ENCODE measurements at places on chromosomes 4 and X.
A peak's percentile ranks its signal among the peaks of the same experiment; 100 is the strongest.

DNA sequence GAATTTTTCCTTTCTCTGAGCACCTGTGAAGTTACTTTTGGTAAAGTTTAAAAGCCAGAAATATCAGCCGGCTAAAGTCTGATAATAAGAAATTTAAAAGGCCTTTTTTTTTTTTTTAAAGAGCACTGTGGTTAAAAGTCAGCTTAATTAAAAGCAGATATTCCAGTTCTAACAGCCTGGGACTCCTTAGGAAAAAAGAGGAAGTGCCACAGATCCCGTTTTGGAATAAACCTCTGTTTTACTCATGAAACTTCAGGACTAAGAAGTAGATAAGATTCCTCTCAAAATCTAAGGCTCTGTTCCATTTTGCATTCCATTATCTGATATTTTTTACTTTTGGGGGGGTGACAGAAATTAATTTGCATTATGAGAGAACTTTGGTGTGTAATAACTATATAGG lies 37.8 kb downstream of the ABCB7 start:
- no peak for DNase-seq

GRCh38 chr4:147975933-147976928 lies 244.3 kb downstream of the ARHGAP10 start:
- no peak for DNase-seq

DNA sequence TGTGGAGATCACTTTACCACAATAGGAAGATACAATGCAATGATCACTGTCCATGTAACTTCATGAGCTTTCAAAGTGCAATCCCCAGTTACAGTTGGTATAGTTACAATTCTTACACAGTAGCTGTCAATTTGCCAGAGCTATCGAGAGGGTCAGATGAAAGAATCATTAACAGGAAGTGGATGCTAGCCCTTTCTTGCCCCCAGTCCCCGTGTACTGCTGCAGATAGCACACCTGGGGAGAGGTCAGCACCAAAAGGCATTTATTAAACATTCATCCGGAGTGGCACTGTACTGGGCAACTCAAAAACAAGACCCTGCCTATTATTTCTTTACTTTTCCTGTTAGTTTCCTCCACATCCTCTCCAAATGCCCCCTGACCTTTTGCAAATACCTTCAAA lies 47.7 kb downstream of the SOD3 start:
- DNase-seq = no peak

DNA sequence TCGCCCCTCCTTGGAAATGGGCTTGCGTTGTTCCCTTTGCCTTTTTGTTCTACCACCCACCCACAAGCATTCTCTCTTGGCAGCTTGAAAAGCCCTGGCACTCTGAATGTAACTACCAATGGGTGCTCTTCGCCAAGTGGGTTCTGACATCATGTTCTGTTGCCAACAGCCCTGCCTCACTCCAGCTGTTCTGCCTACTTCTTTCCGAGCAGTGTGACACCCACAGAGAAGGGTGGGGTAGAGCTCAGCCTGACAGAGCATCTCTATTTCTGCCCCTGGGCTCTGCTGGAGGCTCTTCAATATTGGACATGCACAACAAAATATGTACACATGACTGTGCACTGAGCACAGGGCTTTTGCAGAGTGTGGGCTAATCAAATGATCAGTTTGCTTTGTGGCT lies 15.6 kb upstream of the EXOSC9 start:
- DNase-seq = no peak

GRCh38 chrX:29826742-29827141 lies 388.6 kb upstream of the MAGEB2 start:
- DNase-seq = no peak

DNA sequence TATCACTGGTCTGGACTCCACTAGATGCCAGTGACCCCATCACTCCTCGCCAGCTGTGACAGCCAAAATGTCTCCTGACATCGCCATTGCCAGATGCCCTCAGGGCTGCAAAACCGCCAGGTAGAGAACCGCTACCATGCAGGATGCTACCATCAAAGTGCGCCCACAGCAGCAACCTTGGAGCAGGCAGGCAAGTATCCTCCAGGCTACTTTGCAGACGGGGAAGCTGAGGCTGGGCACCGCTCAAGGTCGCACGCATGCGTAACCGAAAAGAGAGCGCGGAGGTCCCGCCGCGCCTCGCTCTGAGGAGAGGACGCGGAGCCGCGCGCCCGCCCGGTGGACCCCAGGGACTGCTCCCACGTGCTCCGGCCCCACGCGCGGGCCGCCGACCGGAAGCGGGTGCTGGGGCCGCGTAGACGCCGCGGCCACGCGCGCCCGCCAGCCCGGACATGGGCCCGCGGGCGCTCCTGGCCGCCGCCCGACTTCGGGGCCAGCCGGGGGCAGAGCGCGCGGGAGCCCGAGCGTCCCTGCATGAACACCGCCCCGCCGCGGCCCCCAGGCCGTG lies at the start of gene STS:
STS (plus strand) TSS at position 300 of the 565 bp plus-strand sequence. CDS start 105,488 bp downstream, outside the sequence.
- peak; percentile 12 for DNase-seq

DNA sequence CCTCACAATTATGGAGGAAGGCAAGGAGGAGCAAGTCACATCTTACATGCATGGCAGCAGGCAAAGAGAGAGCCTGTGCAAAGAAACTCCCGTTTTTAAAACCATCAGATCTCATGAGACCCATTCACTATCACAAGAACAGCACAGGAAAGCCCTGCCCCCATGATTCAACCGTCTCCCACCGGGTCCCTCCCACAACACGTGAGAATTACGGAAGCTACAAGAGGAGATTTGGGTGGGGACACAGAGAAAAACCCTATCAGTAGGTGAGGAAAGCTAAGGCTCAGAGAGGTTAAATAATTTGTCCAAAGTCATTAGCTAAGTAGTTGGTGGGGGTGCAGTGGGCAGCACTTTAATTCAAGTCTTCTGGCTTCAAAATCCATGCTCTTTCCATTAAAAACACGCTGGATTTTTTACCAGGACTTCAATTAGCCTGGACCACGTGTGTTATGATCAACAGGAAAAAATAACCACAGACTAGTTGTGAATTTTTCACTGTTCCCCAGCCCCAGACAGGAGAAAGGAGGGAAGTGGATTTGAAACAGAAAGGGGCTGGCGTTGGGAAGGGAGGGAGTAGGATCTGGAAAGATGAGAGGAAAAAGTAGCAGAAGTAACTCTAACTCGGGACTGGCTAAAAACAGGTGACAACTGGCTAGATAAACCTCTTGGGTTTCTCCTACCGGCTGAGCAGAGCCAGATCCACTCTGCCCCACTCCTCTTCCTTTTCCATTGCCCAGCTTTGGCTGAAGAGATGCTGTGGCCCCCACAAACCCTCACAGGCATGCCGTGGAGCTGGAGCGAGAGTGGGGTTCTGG lies 986 bp downstream of the MTMR8 start:
- no peak for DNase-seq

DNA sequence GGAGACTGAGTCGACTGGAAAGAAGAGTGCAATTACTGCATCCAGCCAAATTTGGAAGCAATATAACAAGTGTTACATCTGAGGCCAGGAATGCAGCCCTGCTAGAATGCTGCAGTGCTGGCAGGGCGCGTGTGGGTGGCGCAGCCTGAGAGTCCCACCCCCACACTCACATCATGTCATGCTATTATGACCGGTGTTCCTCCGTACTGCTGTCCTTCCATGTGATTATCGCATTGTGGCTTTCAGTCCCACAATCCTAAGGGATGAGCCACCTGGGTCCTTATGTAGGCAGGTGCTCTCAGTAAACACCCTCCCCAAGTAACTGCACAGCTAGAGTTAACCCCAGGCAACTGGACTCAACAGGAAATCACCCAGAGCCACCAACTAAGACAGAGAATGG lies 122.6 kb upstream of the CPEB2 start:
- no peak for DNase-seq

- DNase-seq = no peak
Measured at GRCh38 chr4:137694138-137694537, 161.8 kb upstream of the PCDH18 start.

DNA sequence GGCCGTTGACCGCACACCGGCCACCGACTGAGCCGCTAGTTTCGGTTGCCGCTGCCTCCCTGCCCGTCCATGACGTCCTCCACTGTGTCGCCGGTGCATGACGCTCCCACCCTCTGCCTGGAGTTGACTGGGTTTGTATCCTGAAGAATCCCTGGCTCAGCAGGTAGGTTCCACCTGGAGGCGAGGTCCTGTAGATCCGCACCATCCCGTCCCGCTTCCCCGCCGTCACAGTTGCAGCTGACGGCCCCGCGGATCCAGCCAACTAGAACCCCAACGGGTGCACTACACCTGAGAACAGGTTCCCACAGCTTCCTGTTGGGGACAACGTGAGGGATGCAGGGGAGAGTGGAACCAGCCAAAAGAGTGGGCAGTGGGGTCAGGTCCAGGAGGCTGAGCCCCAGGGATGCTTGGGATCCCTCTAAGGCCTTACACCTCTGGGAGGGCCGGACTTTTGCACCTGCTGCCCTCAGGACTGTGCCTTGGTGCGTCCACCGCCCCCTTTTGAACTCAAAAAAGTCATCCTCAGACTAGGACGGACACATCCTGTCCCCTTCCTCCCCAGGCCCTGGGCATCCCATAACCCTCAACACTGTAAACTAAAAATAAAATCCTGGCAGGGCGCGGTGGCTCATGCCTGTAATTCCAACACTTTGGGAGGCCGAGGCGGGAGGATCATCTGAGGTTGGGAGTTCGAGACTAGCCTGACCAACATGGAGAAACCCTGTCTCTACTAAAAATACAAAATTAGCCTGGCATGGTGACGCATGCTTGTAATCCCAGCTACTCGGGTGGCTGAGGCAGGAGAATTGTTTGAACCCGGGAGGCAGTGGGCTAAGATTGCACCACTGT lies 1.1 kb upstream of the SLBP start:
- DNase-seq = no peak

DNA sequence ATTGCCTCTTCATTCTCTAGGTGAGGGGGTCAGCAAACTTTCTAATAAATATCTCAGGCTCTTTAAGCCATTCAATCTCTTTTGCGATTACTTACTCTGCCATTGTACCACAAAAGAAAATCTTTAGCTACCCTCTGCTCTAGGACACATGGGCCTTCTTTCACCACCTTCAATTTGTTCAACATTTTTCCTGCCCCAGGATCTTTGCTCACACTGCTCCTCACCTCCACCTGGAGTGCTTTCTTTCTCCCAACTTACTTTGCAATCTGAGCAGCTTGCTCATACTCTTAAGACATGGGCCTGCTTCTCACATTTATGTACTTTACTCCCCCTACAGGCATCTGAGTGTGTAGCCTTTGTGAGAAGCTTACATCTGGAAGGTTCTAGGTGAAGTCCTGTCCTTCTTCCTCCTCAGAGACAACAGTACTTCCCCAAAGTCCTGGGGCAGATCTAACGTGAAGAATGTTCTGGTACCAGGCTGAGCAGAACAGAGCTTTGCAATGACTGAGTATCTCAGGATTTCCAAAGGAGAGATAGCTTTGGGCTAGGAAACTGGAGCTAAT lies 55.0 kb upstream of the PRDM5 start:
- no peak for DNase-seq

- no peak for DNase-seq
Measured at GRCh38 chr4:97496298-97496873, 646.9 kb downstream of the STPG2 start.

DNA sequence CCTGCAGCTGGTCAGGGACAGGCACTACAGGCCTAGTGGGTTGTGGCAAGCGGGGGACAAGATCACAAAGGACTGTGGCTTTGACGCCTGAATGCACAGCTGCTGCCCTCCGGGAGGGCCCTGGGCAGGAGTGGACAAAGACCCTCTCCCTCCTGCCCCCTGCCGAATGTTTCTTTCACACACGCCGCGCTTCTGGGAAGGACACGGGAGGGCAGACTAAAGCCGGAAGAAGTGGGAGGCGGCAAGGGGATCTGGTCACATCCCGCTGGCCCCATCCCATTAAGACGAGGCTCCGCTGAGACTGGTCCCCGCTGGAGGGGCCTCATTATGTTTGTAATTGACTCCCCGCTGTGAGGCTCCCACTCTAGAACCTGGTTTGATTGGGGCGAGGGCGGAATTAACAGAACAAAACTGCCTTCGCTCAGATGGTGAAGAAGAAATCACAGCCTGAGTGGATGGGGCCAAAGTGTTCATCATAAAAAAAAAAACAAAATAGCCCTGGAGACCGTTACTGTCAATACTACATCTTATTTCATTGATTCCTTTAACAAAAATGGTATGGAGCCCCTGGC lies 37.8 kb upstream of the PSAPL1 start:
- no peak for DNase-seq

GRCh38 chr4:62474802-62475201 lies 1274.7 kb downstream of the ADGRL3 start:
- no peak for DNase-seq

DNA sequence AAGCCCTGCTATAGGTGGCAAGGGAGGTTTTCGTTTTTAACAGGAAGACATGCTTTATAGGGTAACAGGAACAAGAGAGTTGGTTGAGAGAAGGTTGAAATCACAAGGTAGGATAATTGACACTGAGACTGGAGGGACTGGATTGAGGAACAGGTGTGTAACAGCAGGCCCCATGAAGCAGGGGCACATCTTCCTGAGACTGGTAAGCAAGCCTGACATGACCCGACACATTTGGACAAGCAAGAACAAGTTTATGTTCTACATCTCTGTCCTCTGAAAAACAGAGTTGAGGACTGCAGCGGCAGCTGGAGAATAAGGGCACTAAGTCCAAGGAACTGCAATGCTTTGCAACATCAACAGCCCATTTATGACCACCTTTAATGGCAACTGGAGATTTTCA lies 5.2 kb downstream of the RPS4X start:
- no peak for DNase-seq

GRCh38 chr4:146333895-146334262 lies 119.5 kb downstream of the REELD1 start:
- DNase-seq = no peak

GRCh38 chr4:42618023-42618422 lies 38.9 kb downstream of the ATP8A1 start:
- no peak for DNase-seq

DNA sequence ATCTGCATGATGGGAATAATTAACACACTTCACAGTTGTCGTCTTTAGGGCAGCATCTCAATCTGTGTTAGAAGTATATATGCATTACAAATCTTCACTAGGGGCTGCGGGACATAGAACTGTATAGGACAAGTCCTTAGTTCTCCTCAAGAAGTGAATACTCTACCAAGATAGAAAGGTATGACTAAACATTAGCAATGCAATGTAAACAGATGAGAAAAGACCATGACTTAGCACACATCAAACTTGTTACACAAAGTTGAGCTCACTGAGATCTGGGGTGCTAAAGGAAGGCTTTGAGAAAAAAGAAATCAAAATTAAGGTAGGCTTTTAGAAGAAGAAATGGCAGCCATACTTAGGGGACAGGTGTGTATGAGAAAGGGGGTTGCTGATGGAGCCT lies 182.1 kb upstream of the MAP3K15 start:
- DNase-seq = no peak

- DNase-seq = no peak
Measured at GRCh38 chr4:5933116-5933515, 40.2 kb upstream of the CRMP1 start.
